ENCODE measurements at places on chromosomes 2 and 18. TPM values are rescaled to one million over a fixed set of nuclear protein-coding genes. Genes with fewer than 3 reads are reported as not detected.

NGEF gene
- not detected for total RNA-seq

AMER3 gene
- not detected for total RNA-seq

LGALSL gene
- total RNA-seq, result 0.85 TPM

DCAF17 gene
- 13.8 TPM for total RNA-seq

LRATD1 gene
- not detected for total RNA-seq

GALNT13 gene
- total RNA-seq, result not detected

ERFE gene
- total RNA-seq, result not detected

FSIP2 gene
- not detected for total RNA-seq

LYPD6 gene
- 23.5 TPM for total RNA-seq

FBLN7 gene
- 1.7 TPM for total RNA-seq

DNA sequence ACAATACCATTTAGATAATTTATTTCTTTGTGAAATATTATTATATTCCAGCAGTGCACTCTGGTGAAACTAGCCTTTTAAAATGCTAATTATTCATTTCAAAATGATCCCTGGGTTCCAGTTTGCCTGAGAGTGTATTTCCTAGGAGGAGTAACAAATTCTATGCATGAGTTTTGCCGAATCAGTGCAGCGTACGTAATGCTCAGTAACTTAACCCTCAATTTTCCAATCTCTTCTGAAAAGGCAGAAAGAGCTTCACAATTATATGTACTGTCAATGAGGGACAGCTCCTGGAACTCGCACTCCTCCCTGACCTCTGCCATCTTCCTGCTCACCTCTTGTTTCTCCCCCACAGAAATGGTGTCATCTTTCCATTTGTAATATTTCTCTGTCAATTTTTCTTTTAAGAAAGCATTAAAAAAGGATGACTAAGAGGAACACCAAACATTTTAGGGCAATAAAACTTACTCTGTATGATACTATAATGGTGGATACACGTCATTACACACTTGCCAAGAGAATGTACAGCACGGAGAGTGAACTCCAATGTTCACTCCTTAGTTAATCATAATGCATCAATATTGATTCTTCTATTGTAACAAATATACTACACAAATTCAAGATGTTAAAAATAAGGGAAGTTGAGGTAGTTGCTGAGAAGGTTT lies 25.7 kb upstream of the XIRP2 start:
- no peaks in the 10 kb centered on the region for H3K27me3 ChIP-seq
- DNase-seq, result no peak
- no peaks in the 10 kb centered on the region for H3K36me3 ChIP-seq
- H3K4me3 ChIP-seq, result no peak overlapping the region

- no peaks in the 10 kb centered on the region for H3K27me3 ChIP-seq
- peak overlapping the region; percentile 90 for H3K4me3 ChIP-seq
- no peak for DNase-seq
- peak overlapping the region; percentile 93 for H3K27ac ChIP-seq
- peaks cover 44% of the 10 kb centered on the region for H3K4me1 ChIP-seq
- peaks cover 14% of the 10 kb centered on the region for H3K36me3 ChIP-seq
Observed at GRCh38 chr2:101305035-101305434, 3.5 kb downstream of the RNF149 start.

GRCh38 chr2:28155627-28156026 lies 237.0 kb upstream of the FOSL2 start:
- H3K36me3 ChIP-seq, result peaks cover 37% of the 10 kb centered on the region
- no peak overlapping the region for H3K27ac ChIP-seq
- DNase-seq, result no peak
- H3K4me1 ChIP-seq, result peaks cover 23% of the 10 kb centered on the region
- peaks cover 1% of the 10 kb centered on the region for H3K27me3 ChIP-seq

GRCh38 chr2:196274387-196274809 lies 103.0 kb upstream of the STK17B start:
- peak; percentile 19 for DNase-seq
- peak overlapping the region; percentile 69 for H3K27ac ChIP-seq
- no peaks in the 10 kb centered on the region for H3K27me3 ChIP-seq
- peaks cover 66% of the 10 kb centered on the region for H3K4me1 ChIP-seq
- no peak overlapping the region for H3K4me3 ChIP-seq
- peaks cover 13% of the 10 kb centered on the region for H3K36me3 ChIP-seq

- H3K4me1 ChIP-seq, result peaks cover 48% of the 10 kb centered on the region
- peak overlapping the region; percentile 36 for H3K27ac ChIP-seq
- H3K27me3 ChIP-seq, result peaks cover 1% of the 10 kb centered on the region
- DNase-seq, result no peak
- H3K4me3 ChIP-seq, result peak overlapping the region; percentile 94
Observed at GRCh38 chr2:55416786-55417568, 2.7 kb downstream of the CCDC88A start.

GRCh38 chr2:32772638-32773447 lies 145.0 kb downstream of the TTC27 start:
- DNase-seq, result peak; percentile 58
- no peaks in the 10 kb centered on the region for H3K36me3 ChIP-seq
- H3K4me1 ChIP-seq, result peaks cover 17% of the 10 kb centered on the region
- H3K27ac ChIP-seq, result no peak overlapping the region

GRCh38 chr2:240948086-240948485 lies 42.0 kb downstream of the CROCC2 start:
- H3K27ac ChIP-seq, result no peak overlapping the region
- DNase-seq, result no peak
- H3K27me3 ChIP-seq, result peaks cover 4% of the 10 kb centered on the region
- no peak overlapping the region for H3K4me3 ChIP-seq
- H3K36me3 ChIP-seq, result no peaks in the 10 kb centered on the region

DNA sequence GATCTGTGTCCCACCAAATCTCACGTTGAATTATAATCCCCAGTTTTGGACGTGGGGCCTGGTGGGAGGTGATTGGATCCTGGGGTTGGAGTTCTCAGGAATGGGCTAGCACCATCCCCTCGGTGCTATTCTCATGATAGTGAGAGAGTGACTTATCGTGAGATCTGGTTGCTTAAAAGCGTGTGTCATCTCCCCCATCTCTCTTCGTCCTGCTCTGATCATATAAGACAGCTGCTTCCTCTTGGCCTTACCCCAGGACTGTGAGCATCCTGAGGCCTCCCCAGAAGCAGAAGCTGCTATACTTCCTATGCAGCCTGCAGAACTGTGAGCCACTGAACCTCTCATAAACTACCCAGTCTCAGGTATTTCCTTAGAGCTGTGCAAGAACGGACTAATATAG lies 163.7 kb upstream of the NDUFV2 start:
- DNase-seq, result no peak
- no peak overlapping the region for H3K27ac ChIP-seq
- 0 out of 2 replicates have a peak, but pooled peaks cover 4% of the 10 kb centered on the region for H3K36me3 ChIP-seq
- H3K27me3 ChIP-seq, result no peaks in the 10 kb centered on the region

DNA sequence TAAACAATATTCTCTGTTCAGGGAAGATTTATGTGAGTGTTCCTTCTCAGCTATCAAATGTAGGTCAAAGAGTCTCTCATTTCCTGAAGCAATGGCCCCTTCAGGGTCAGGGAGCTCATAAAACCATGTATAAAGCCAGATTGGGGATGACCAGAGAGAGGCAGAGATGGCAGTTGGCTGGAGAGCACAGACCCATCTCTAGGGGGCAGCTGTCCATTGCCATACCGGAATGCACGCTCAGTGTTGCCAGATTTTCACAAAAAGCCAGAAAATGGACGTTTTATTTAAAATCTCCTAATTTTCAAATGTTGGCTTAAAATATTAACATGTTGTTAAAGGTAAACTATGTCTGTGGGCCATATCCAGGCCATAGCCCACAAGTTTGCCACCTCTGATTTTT lies 1920.7 kb upstream of the CELF4 start:
- no peak for DNase-seq
- H3K36me3 ChIP-seq, result no peaks in the 10 kb centered on the region
- no peaks in the 10 kb centered on the region for H3K27me3 ChIP-seq

DNA sequence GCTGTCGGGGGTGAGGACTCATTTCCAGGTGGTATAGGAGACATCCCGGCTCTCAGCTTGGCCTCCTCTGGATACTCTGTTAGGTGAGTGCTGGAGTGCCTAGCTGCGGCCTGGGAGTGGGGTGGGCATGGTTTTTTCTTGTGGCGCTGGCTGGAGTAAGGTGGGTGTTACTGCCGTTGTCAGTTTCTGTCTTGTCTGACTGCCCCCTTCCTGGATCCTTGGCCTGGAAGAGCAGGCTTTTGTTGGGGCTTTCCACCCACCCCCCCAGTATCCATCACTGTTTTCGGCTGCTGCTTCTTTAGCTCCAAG lies 69.2 kb downstream of the DGKD start:
- DNase-seq, result no peak
- H3K27ac ChIP-seq, result no peak overlapping the region
- H3K27me3 ChIP-seq, result peaks cover 2% of the 10 kb centered on the region
- H3K4me3 ChIP-seq, result no peak overlapping the region

DNA sequence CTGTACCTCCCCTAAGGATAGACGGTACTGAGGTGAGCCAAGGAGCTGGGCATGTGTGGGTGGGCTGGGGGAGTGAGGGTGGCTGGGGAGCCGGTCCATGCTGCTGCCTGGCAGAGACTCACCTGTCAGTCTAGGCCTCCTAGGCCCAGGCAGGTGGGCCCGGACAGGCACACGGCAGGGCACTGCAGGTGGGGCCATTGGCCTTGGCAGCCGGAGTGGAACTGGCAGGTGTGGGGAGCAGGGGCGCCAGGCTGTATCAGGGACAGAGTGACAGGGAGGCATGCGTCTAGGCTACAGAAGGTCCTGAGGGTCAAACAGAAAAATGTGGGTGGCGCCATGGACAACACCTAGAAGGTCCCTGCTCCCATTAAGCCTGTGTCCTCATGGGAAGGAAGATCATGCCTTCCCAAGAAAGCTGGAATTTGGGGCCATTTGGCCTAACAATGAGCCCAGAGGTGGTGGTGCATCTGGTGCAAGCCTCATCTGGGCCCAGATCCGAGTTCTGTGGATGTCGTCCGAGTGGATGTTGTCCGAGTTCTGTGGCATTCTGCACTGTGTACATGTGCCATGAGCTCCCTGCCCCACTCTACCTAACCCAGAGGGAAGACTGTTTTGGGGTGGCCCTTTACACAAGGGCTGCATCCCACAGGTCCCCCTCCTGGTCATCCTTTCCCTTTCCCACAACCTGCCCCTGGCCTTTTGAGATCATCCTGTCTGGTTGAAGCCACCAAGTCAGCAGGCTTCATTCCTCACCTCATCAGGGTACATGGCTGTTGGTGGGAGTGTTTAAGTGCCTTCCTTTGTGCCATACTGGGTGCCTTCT lies 249.7 kb downstream of the GLI2 start:
- H3K4me3 ChIP-seq, result no peak overlapping the region
- peaks cover 11% of the 10 kb centered on the region for H3K27me3 ChIP-seq
- no peaks in the 10 kb centered on the region for H3K4me1 ChIP-seq
- no peak overlapping the region for H3K27ac ChIP-seq
